Kidney (tissue), 22 donors: ENCODE measurements at places on chromosomes 3 and 15. TPM values are rescaled to one million over a fixed set of nuclear protein-coding genes. Genes with fewer than 3 reads are reported as not detected.

DNA sequence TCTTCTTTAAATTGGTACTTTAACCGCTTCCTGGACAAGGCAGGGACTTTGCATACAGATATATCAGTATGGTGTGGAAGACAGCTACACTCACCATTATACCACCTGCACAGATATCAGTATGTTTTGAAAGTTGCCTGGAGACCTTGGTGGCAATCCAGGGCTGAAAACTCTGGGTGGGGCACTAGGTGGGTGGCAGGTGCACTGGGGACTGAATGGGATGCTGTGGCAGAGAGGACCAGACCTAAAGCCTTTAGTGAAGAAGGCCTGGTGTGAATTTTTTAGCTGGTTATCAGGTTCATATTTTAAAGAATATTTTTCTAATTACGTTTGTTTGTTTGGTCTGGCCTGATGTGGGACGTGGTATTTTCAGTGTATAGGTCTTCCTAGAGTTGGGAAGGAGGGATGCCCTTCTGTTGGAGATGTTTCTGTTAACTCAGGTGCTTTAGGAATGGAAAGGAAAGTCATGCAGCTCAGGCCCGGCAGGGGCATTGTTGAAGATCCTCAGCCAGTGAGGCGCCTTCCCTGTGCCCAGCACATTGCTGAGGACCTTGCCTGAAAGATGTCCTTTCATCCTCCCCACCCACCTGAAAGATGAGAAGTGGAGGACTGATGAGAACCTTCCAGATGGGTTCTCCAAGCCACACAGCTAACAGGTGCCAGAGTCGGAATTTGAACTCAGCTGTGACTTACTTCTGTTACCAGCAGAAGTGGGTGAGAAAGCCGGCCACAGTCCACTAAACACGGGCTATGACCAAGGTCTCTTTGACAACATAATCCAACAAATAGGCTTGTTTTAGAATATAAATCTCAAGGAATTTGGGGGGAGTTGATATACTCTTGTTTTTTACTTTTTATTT is 77.3 kb downstream of the APBA2 start:
- no peak for DNase-seq

C3orf80 gene
- total RNA-seq = 0.63 TPM

DNA sequence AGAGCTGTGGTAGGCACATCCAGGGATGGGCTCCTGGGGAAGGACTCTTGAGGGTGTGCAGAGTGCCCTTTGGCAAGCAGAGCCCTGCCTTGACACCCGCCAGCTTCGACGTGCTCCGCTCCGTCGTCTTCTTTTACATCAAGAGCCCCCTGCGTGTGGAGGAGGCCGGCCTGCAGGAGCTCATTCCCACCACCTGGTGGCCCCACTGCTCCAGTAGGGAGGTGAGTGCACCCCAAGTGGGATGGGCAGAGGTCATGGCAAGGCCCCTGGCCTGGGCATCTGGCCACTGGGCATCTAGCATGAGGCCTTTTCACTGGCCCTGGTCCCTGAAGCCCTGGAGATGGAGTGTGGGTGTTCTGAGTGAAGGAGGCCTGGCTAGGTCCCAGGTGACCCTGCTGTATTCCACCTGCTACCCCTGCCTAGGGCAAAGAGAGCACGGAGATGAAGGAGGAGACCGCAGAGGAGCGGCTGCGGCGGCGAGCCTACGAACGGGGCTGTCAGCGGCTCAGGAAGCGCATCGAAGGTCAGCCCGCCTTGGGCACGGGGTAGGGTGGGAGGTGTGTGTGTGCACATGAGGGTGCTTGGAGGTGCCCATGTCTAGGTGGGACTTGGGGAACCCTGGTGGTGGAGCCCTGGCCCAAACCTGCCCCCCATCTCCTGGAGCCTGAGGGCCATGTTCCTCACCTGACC is 12.2 kb downstream of the RNF123 start:
- DNase-seq = no peak

DNA sequence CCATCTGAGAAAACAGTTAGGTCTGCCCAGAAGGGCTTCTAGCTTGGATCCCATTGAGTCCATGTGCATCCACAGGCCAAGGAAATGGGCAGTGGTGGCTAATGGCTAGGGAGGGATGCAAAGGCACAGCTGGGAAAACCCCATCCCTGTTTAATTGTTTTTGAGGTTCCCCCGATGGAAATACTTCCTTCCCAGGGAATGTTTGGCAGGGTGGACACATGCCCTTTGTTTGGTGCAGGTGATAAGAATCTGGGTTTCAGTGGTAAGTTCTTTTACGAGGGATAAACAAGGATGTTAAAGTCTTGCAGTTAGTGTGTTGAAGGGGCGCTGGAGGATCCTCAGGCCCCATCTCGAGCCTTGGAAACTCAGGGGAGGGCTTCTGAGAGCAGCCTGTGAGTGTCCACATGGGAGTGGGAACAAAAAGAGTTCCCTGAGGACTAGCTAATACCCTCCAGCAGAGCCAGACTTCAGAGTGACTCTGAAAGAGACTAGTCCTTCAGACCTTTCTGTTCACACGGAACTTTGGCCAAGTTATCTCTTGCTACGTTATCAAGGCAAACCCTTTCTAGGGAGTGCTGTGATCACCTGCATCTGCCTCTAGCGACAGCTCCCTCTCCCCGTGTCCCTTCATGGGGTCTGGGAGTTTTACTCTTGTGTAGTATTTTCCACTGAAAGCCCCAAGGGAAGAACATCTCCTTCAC is 17.4 kb downstream of the PTPRG start:
- DNase-seq = no peak

NAALADL2 gene
- 20.2 TPM for total RNA-seq

RETNLB gene
- total RNA-seq = not detected

CD47 gene
- total RNA-seq = 104 TPM

FEM1B gene
- total RNA-seq = 47.6 TPM
